Stimulated activated CD4-positive, alpha-beta T cell treated with anti-CD3 and anti-CD28 coated beads, Interleukin-15, amount 100 ng/mL, for 1 hour (primary cell): ENCODE measurements at places on chromosomes 16 and 17.

GRCh38 chr16:79792664-79793351 lies 192.3 kb upstream of the MAF start:
- no peak for DNase-seq

DNA sequence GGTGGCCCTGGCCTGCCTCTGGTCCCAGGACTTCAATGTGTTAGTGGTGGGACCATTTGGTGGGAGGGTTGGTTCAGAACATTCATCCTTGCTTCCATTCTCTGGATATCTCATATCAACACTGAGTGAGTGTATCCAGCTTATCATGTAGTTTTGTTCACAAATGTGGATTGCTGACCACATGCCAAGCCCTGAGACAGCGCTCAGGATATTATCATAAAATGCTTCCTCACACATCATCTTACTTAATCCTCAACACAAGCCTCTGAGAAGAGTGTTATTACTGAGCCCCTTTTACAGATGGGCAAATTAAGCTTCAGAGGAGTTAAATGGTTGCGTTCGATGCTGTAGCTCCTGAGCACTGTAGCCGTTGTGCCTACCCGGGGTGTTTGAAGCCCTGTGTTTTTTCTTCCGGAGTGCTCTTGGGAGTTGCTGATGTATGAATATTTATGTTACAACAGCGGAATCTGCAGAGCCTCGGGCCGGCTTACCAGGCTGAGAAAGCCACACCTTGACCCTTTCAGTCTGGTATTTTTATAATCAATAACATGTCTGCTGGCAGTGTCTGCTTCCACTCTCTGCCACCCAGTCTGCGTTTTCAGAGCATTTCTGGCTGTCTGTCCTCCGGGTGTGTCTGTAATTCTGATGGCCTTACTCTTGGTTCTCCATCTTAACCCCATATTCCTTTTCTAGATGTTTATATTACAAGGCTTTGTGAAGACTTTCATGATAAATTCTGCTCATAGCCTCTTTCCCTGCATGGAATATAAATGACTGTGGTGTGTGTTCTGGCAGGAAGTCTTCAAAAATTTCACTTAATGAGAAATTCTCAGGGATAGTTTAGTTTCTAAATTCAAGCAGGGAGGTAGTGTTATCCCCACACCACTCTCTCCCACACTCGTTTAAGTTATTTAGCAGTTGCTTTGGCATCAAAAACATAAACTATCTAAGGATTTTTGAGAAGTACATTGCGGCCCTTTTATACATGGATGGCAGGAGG lies 2.9 kb downstream of the GLP2R start:
- DNase-seq, result no peak

DNA sequence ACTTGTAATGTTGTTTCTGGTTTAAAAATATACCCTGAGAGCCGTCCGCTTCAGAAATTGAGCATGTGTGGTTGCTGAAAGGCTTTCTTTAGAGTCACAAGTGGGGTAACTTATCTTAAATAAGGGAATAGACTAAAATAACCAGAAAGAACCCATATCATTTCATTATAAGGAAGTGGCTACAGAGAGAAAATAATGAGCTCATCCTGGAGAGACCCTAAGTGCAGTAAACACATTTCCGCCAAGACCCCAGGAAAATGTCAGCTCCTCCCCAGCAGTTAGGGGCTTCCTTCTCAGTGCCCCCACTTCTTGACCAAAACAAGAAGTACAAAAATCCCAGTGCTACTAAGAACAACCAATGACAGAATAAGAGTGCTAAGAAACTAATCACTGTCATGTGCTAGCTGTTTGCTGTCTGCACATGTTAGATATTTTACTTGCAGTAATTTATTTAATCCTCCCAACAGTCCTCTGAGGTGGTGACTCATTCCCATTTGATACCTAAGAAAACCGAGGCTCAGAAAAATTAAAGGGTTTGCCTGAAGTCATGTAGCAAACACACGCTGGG lies 83.5 kb downstream of the CDYL2 start:
- DNase-seq, result no peak

- DNase-seq, result no peak
Measured at GRCh38 chr16:64012166-64012565, 1109.7 kb downstream of the CDH11 start.

- DNase-seq, result no peak
Measured at GRCh38 chr17:40551091-40551878, 14.0 kb downstream of the CCR7 start.

GRCh38 chr17:82938873-82939620 lies 99.2 kb upstream of the ZNF750 start:
- no peak for DNase-seq

DNA sequence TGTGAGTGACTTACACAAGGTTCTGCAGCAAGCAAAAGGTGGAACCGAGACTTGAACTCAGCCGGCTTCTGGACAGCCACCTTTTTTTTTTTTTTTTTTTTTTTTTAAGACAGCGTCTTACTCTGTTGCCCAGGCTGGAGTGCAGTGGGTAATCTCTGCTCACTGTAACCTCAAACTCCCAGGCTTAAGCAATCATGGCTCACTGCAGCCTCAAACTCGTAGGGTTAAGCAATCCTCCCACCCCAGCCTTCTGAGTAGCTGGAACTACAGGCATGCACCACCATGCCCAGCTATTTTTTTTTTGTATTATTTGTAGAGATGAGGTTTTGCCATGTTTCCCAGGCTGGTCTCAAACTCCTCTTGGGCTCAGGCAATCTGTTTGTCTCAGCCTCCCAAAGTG lies 55.2 kb upstream of the GOT2 start:
- DNase-seq, result no peak

DNA sequence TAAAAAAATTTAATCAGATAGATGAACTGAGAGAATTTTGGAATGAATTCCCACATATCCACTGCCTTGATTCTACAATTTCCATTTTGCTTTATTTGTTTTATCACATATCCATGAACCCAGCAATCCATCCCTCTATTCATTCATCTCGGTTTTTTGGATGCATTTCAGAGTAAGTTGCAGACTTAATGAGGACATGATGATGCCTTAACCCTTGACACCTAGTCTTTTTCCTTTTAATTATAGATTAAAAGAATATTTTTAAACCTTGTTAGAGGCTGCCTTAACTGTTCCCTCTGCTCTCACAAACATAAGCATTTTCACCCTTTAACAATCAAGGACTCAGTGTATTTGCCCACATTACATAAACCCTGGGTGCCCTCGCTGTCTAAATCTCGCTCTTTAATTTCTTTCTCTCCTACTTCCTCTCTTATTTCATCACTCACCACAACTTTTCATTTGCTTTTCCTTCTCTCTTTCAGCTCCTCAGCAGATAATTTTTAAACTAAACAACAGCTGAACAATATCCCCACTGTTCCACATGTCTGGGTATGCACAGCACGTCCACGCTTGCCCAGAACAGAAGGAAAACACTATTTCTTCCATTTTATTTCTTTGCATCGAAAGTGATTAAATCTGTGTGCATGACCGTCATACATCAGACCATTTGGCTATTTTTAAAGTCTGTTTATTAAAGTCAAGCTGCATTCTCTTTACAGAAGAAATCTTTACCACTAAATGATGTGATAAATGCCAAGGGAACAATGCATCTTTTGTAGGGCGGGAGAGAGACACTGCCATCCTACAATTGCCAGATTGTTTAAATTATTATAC lies 39.9 kb downstream of the IQCK start:
- DNase-seq, result no peak

GRCh38 chr17:79095345-79096055 lies 20.9 kb downstream of the ENGASE start:
- DNase-seq, result no peak

DNA sequence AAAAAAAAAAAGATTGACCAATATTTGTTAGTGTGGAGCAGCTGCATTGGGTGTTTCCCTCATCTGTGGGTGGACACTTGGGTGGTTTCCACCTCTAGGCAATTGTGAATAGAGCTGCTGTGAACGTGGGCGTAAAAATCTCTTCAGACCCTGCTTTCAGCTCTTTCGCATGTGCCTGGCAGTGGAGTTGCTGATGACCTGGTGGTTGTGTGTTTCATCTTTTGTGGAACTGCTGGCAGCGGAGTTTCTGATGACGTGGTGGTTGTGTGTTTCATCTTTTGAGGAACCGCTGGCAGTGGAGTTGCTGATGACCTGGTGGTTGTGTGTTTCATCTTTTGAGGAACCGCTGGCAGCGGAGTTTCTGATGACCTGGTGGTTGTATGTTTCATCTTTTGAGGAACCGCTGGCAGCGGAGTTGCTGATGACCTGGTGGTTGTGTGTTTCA lies 21.4 kb downstream of the ZC3H18 start:
- no peak for DNase-seq

GRCh38 chr17:79305376-79305767 lies 230.7 kb downstream of the ENGASE start:
- DNase-seq, result no peak

DNA sequence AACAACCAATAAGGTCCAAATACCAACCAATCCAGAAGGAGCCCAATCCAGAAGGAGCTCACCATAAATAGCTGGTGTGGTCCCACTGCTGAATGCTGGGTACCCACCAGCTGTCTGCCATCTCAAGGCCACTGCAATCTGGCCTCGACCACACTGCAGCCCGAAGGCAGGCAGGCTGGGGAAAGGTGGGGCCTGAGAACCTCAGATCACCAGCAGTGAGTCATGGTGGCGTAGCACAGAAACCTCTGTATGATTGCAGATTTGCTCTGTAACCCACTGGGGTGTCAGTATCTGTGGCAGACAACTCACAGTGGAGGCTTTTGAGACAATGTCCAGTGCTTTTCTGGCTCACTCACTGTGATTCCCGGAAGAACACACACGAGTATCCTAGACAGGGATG lies 14.7 kb upstream of the CMTR2 start:
- no peak for DNase-seq

DNA sequence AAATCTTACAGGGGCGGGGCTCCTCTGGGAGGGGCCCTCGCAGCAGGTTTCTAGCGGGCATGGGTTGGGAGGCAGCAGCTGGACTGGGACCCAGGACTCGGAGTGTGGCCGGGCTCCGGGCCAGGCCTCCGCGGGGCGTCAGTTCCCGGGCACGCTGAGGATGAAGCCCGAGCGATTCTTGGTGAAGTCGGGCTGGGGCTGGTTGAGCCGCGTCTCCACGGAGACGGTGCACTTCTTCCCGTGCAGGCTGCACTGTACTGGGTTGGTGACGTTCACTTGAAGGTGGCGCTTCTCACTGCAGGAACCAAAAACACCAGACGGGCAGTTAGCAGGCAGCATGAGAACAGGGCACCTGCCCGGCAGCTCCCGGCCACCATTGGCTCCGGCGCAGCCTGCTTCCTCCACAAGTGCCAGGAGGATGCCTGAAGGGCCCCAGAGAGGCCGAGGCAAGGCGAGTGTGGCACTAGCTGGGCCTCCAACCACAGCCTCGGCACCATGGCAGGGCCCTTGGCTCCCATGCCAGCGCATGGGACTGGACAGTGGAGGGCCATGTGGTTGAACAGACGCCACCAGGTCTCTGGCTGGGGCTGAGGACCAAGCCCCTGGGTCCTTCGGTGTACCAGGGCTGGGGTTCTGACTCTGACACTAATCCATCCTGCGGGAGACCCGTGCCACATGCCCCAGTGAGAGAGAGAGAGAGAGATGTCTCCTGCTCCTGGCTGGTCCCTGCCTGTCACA lies 8.0 kb downstream of the CDK5R1 start:
- DNase-seq, result no peak

GRCh38 chr17:57888311-57889216 lies 38.7 kb upstream of the MRPS23 start:
- no peak for DNase-seq

- DNase-seq, result no peak
Measured at GRCh38 chr16:53864819-53865493, 161.0 kb downstream of the FTO start.

DNA sequence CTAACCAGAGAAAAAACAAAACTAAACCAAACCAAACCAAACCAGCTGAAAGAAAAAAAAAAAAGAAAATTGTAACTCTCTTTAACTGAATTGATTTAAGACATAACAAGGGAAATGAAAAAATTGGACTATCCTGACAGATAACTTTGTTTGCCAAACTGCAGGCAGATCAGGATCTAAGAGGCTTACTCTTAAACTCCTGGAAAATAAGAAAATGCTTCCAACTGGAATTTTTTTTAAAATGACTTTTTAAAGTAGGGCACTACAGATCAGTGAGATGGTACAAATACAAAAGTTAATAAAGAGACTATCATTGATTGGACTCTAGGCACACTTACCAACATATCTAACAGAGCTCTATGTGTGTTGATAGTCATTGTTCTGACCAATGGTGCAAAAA lies 125.5 kb upstream of the KCNJ16 start:
- DNase-seq, result no peak

DNA sequence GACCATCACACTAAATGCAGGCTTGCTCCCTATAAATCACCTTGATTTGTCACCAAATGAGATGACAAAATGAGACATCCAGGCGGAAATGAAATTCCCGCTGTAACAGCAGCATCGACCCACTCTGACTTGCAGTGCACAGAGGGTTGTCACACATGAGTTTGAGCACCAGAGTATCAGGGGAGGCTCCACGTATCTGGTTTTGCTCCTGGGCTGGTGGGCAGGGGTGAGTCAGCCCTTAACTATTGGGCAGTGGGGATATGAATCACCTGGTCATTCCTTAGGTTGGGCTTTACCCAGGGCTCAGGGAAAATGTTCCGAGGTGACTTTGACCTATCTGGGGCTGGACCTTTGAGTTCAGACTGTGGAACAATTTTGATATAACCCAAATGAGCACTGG lies 245.2 kb upstream of the CCL2 start:
- no peak for DNase-seq

- no peak for DNase-seq
Measured at GRCh38 chr16:66442502-66443268, 15.6 kb downstream of the BEAN1 start.

DNA sequence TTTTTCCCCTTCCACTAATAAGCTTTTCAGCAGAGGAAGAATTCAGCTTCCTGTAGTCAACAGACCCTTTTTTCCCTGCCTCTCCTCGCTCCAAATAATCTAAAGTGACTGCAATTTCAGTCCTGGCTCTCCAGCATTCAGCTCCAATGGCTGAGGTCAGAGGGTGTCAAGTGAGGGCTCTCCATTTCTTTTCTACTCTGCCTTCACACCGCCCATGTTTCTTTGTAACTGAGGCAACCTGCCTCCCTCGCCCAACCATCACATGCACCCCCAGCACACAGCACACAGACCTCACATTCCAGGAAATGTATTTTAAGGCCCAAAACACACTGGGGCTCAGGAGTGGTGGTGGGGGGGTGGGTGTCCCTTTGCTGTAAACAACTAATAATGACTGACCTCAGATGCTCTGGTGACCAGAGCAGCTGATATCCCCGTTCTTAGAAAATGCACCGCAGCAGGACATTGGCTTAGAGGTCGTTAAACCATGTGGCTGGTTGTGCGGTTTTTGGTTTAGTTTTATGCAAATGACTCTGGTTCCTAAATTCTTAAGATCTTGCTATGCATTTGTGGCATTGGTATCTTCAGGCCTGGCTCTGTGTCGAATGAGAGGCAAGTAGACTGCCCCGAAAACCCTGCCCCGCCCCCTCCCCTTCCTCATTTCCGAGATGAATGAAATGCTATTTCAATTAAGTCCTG lies 203.6 kb downstream of the ZFHX3 start:
- DNase-seq, result no peak

- DNase-seq, result no peak
Measured at GRCh38 chr16:9072806-9073341, 18.6 kb upstream of the HAPSTR1 start.

DNA sequence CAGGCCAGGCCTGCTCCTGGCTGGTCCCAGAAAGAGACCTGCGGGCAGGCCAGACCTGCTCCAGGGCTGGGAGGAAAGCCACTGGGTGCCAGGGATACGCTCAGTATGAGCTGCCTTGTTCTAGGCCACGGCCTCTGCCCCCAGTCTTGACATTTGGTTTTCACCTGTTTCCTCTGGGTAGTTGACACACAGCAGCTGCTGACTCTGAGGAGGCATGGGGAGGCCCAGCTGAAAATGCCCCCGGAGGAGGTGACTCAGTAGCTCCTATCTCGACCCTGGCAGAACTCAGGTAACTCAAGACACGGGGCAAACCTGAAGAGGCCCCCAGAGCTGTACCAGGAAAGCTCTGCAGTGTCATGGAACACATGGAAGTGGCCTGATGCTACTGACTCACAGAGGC lies 13.9 kb upstream of the ADGRG1 start:
- DNase-seq, result no peak
